Daoy (cell line): ENCODE measurements at places on chromosomes 5 and 9. TPM values are rescaled to one million over a fixed set of nuclear protein-coding genes. Genes with fewer than 3 reads are reported as not detected.

Gene GHR
- not detected in 2 replicates for total RNA-seq

Gene GPR21
- total RNA-seq: not detected in 2 replicates

Gene TMEM250
- 37.5 and 49.5 TPM in 2 replicates for total RNA-seq

Gene SLC45A2
- not detected in 2 replicates for total RNA-seq

Gene GABRA1
- 1.9 and 9.7 TPM in 2 replicates for total RNA-seq

Gene ACTBL2
- 7.1 and 8.7 TPM in 2 replicates for total RNA-seq
